Heart left ventricle (tissue), 16 donors: ENCODE measurements at places on chromosomes 4 and X.

DNA sequence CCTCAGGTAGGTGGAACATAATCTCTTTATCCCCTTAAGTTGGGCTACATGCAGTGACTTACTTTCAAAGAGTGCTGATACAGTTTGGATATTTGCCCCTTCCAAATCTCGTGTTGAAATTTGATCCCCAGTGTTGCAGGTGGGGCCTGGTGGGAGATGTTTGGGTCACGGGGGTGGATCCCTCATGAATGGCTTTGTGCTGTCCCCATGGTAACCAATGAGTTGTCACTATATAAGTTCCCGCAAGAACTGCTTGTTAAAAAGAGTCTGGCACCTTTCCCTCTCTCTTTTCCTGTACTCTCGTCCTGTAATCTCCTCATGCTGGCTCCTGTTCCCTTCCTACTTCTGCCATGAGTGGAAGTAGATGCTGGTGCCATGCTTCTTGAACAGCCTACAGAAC lies 71.3 kb downstream of the GLRA3 start:
- DNase-seq: no peak

DNA sequence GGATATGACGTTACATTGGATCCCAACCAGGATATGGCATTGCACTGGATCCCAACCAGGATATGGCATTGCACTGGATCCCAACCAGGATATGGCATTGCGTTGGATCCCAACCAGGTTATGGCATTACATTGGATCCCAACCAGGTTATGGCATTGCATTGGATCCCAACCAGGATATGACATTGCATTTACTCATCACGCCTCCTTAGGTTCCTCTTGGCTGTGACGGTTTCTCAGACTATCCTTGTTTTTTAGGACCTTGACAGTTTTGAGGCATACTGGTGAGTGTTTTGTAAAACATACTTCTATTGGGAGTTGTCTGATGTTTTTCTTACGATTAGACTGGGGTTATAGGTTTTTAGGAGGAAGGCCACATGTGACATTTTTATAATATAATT lies 5.4 kb upstream of the ACSL1 start:
- DNase-seq: no peak

DNA sequence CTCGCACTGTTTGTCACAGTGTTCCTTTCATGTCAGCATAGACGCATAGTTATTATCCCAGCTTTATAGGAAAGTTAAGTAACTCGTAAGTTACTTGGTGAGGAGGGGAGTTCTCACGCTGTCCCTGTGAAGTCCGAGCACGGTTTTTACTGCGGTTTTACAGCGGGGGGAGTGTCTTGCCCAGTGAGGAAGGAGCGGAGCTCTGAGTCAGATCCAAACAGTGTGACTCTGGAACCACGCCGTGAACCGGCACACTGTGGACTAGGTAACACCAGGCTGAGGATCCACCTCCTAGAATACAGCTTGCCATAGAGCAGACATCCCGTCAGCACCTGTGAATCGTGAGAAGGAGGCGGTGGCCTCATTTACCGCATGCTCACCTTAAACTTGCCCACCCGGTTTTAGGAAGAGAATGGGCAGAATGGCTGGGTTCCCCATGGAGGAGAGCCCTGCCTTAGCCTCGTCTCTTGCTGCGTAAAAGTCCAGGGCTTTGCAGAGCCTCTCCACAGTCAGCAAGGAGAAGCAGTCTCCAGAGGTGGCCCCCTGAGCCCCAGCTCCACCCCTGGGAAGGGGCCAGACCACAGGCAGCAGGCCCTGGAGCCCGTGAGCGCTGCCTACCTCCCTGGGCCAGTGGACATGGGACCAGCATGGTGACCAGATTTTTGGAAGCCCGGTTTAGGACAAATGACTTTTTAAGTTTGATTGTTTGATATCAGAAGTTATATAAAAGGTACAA lies 40.2 kb upstream of the HGFAC start:
- no peak for DNase-seq

DNA sequence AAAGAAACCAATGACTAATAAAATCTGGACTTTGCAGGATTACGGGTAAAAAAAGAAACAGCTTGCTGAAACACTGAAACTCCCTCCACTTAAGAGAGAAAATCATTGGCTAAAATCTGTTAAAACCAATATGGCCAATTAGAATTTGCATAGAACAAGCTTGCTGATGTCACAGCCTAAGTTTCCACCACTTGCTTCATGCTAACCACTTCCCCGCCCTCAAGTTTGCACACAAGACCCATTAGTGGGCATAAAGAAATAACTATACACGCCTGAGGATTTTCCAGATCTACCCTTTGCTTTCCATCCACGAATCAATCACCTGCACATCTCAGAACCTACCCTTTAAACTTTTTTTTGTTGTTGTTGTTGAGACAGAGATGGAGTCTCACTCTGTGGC lies 42.7 kb upstream of the PHEX start:
- no peak for DNase-seq

DNA sequence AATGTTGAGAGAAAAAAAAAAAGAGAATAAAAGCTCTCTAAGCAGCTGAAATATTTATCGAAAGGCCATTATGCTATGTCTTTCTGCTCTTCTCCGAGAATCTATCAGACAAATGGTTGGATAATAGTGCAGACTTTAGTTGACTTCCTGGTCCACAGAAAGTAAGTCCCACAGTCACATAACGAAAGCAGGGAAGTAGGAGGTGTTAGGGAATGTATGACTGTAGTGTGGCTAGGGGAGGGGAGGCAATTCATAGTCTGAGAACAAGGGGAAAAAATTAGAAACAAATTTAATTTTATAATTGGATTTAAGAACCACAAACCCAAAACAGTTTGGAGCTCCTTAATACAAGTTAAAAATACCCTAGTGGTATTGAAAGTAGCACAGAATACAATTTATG lies 79.7 kb upstream of the VEGFC start:
- no peak for DNase-seq

GRCh38 chr4:70704215-70704930 lies 16.0 kb downstream of the UTP3 start:
- peak; percentile 90 for DNase-seq

- DNase-seq: no peak
Observed at GRCh38 chr4:20017070-20017776, 234.5 kb upstream of the SLIT2 start.

GRCh38 chr4:156419080-156419685 lies 465.5 kb upstream of the CTSO start:
- no peak for DNase-seq

- no peak for DNase-seq
Observed at GRCh38 chr4:21879187-21879586, 69.4 kb downstream of the KCNIP4 start.

- no peak for DNase-seq
Observed at GRCh38 chrX:13372203-13372980, 52.5 kb upstream of the ATXN3L start.

GRCh38 chrX:79161655-79162054 lies 17.2 kb downstream of the GPR174 start:
- no peak for DNase-seq

- DNase-seq: no peak
Observed at GRCh38 chr4:133938061-133938460, 263.5 kb downstream of the PABPC4L start.

DNA sequence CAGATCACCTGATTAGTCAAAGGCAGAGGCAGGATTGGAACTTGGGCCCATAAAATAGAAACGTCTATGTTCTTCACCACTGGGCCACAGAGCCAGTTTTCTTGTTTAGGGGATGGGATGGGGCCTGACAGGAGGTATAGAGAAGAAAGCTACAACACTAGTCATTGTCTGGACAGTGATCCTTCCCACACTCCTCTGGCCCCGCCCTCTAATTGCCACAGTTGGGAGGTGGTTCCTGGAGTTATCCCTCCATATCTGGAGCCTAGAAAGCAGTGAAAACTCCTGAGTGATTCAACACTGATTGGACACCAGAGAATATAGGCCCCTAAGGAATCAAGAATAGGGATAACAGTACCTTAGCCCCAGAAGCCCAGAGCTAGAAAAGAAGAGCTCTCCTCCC lies 22.9 kb downstream of the RASL11B start:
- DNase-seq: no peak

- no peak for DNase-seq
Observed at GRCh38 chrX:129360175-129360574, 163.1 kb downstream of the SMARCA1 start.

- no peak for DNase-seq
Observed at GRCh38 chr4:107304699-107305286, 268.7 kb upstream of the DKK2 start.
